ENCODE measurements at places on chromosomes 6 and 20. TPM values are rescaled to one million over a fixed set of nuclear protein-coding genes. Genes with fewer than 3 reads are reported as not detected.

PKIB gene
- 0.48 TPM for total RNA-seq

PPP1R16B gene
- total RNA-seq = 111 TPM

CGA gene
- not detected for total RNA-seq

DNA sequence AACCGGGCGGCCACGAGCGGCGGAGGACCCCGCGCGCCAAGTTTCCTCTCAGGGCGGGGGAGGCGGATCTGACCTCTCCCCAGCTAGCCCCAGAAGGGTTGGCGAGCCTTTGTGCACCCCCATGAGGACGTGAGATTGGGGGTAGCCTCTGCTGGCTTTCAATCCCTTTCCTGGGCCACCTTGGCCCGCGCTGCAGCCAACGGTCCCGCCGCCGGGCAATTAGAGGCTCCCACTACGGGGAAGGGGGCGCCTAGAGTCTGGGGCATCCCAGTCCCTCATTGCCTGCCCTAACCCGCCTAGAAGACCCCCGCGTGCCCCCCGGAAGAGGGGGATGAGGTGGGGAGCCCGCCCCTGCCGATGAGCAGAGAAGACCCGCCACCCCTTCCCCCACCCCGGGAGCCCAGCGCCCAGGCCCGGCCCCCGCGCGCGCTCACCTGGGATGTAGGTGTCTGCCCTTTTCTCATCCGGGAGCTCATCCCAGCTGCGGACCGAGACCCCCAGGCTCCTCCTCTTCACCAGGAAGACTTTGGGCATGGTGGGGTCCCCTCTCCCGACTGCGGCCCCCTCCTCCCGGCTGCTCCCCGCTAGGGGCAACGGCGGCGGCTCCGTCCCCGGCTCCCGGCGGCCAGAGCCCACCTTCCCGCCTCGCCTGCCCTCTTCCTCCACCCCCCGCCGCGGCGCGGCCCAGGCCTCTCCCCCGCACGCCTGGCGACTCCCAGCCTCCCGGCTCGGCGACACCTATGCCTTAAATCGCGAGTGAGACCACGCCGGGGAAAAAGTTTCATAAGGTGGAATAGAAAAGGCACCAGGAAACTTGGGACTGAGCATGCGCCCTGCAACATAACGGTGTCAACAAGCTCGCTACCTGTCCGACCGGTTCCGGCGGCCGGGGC is at the start of gene OVOL2:
Gene OVOL2 (minus strand): TSS at position 816 of the 893 bp plus-strand sequence. CDS start 282 bp downstream, at position 534.
- peaks cover 57% of the 10 kb centered on the region for H3K27me3 ChIP-seq
- DNase-seq = peak; percentile 10
- no peaks in the 10 kb centered on the region for H3K36me3 ChIP-seq
- H3K4me3 ChIP-seq = peak within 1 kb of the TSS; percentile 16
- H3K27ac ChIP-seq = no peak within 1 kb of the TSS
- H3K4me1 ChIP-seq = peaks cover 10% of the 10 kb centered on the region

All from activated CD4-positive, alpha-beta memory T cell treated with anti-CD3 and anti-CD28 coated beads for 36 hours (primary cell).